Activated naive CD4-positive, alpha-beta T cell (primary cell): ENCODE measurements at places on chromosomes 1 and 21.

DNA sequence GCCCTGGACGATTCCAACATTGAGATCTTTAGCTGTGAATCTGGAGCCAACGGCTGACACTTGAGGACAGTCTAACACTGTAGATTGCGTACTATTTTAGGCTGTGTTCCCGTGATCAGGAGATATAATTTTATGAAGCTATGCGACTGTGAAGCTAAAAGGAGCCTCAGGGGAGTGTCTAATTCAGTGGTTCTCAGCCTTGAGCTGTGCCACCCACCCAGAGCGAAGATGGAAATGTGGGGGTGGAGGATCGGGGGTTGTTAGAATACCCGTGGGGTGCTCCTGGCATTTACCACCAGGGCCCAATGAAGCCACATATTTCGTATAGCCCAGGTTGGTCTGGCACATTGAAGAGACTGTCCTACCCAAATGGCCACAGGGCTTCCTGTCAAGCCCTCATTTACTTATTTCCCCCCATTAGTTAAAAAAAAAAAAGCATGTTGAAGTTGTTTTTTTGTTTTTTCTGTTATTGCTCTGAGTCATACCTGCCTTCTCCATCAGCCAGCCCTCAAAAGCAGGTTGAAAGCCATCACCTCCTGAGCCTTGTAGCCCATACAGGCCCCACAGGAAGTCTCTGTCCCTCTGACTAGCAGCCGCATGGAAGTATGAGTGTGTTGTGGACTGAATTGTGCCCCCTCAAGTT lies 141.7 kb downstream of the GALNT2 start:
- no peak for DNase-seq

DNA sequence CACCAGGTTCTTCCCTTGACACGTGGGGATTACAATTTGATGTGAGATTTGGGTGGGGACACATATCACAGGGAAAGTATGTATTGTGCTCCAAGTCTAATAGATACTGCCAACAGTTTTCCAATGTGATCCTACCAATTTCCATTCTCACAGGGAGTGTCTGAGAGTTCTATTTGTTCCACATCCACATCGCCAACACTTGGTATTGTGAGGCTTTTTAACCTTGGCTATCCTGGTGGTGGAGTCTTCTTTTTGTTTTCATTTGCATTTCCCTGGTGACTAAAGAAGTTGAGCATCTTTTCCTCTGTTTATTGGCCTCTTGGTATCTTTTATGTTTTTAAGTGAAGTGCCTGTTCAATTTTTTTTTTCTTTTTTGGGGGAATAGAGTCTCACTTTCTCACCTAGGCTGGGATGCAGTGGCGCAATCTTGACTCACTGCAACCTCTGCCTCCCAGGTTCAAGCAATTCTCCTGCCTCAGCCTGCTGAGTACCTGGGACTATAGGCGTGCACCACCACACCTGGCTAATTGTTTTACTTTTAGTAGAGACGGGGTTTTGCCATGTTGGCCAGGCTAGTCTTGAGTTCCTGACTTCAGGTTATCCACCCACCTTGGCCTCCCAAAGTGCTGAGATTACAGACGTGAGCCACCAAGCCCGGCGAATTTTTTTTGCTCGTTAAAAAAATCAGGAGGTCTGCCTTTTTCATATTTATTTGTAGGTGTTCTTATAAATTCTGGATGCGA lies 15.9 kb upstream of the PADI1 start:
- no peak for DNase-seq

GRCh38 chr1:109538827-109539555 lies 681 bp upstream of the GPR61 start:
- no peak for DNase-seq

GRCh38 chr1:49213301-49213700 lies 436.6 kb upstream of the BEND5 start:
- DNase-seq = no peak

GRCh38 chr1:88892357-88892877 lies 1.1 kb upstream of the GTF2B start:
- no peak for DNase-seq

DNA sequence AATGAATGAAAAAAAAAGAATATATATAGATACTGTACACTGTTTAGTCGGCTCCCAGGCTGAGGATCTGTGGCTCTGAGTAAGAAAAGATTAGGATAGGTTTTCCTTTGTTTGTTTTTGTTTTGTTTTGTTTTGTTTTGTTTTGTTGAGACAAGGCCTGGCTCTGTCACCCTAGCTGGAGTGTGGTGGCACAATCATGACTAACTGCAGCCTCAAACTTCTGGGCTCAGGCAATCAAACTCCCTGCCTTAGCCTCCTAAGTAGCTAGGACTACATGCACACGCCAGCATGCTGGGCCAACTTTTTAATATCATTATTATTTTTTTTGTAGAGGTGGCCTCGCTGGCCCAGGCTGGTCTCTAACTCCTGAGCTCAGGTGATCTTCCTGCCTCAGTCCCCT lies 87.9 kb upstream of the PTBP2 start:
- no peak for DNase-seq

- DNase-seq = no peak
Observed at GRCh38 chr1:84598846-84599741, 24.9 kb upstream of the CTBS start.

- DNase-seq = no peak
Observed at GRCh38 chr1:1755426-1755825, 22.8 kb downstream of the NADK start.

DNA sequence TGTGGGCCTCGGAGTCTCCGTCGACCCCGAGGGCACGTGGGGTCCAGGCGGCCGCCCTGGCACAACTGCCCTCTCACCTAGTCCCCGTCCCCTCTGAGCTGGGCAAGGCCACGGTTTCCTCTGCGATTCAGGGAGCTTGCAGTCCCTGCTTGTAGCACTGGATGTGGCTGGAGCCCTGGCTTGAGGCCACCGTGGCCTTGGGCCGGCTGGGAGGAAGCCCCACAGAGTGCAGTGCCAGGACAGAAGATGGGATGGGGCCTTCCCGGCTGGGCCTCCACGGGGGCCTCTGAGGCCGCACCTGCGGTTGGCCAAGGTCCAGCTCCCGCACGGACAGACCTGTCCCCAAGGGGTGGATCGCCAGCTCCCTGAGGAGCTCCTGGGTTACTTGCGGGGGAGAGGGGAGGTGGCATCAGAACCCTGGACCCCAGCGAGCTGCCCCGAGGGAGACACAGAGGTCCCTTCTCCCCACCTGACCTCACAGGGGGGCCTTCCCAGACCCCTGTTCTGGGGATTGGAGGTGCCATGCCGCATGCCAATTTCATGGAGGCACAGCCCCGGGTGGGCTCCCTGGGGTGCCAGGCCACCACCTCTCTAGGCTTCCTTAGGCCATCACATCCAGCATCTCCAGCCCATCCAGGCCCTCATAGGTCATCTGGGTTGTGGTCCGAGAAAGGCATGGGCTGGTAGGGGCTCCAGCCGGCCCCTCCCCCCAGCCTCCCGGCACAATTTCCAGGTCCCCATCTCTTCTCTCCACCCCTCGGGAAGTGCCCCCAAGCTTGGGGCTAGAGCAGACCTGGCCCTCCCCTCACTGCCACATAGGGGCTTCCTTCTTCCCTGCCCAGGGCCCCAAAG lies 80.8 kb downstream of the MORN1 start:
- no peak for DNase-seq

DNA sequence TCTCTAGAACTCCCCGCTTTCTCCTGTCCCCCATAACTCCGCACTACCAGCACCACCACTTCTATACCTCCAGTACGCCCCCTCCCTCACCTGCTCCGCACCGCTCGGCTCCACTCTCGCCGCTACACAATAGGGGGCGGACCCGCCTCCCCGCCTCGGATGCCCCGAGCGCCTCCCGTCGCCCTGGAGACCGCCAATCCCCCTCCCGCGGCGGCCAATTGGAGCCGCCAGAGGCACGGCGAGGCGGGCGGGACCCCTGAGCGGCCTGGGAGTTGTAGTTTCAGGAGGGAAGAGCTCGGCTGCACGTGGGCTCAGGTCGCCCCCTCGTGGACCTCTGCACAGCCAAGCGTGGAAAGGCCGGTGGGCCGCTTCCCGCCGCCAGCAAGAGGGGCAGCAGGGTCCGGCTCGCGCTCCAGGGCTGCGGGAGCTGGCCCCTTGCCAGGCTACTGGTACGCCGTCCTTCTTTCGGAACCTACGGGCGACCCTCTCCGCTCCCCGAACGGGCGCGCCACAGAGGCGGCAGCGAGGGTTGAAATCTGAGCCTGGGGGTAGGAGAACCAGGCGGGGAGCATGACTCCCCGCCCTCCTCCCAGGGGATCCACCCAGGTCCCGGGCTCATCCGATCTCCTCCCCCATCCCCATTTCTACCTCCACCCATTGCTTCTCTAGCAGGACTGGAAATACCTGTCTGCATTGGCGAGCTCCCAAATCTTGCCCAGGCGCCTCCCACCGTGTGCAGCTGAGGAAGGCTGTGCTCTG lies at the start of gene IGSF9:
IGSF9 (minus strand) TSS at position 131 of the 759 bp plus-strand sequence. CDS start 2,159 bp downstream, outside the sequence.
- peak; percentile 42 for DNase-seq

GRCh38 chr1:224851210-224851847 lies 78.1 kb upstream of the DNAH14 start:
- no peak for DNase-seq

DNA sequence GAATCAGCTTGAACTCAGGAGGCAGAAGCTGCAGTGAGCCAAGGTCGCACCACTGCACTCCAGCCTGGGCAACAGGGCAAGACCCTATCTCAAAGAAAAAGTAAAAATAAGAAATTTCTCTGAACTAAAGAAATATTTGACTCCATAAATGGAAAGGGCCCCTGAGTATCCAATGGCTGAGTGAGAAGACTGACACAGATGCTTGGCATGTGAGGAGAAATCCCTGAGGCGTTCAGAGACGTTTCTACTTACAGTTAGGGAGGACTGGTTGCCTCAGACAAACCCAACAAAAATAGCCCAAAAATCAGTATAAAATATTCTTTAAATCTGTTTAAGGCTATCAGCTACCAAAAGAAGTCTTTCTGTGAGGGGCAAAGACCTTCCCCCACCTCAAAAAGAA lies 3.0 kb upstream of the SUMO3 start:
- DNase-seq = no peak

DNA sequence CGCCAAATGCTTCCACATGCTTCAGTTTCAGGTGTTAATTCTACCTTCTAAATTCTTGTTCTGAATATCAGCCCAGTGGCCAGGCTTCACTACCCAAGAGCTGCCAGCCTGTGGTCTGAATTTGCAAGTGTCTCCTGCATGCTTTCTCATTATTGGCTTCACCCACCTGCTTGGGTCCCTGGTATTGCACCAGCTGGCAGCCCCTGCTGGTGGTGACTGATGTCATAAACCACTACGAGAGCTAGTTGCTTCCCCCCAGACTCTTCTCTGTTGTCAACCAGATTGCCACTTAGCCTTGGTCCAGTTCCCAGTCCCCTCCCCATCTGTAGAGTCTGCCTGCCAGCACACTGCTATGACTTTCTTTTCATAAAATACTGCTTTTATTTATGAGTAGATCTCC lies 197.7 kb upstream of the DUSP10 start:
- no peak for DNase-seq

- DNase-seq = no peak
Observed at GRCh38 chr1:159408862-159409400, 23.1 kb upstream of the OR10J4 start.

DNA sequence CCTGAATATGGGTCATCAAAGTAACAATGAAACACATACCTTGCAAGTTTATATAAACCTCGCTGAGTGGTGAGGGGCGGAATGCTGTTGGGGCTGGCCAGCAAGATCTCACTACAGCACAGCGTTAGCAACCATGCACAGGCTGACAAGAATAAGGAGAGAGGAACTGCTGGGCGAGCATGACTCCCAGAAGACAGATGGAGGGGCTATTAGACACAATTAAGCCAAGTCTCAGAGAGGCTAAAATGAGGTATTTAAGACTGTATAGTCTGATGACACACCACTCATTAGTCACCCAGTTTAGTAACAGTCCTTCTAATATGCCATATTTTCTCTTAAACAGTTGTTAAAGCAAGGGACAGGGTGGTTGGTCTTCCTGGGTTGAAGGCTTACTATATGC lies 340.2 kb upstream of the NR5A2 start:
- DNase-seq = no peak

DNA sequence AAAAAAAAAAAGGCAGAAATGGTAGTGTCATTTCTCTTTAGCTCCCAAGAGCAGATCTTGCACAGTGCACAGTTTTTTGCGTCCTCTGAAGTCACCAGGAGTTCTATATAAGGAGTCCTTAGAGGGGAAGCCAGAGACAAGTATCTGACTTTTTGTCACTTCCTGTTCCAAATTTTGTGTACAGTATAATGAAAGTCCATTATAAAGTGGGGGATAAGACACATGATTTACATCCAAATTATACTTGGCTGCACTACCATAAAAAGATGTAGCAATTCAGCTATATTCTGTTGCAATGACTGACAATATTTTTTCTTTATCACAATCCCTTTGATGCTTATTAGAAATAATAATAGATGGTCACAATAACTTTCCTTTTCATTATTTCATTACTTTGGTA lies 1276.9 kb upstream of the ADGRL2 start:
- DNase-seq = no peak

GRCh38 chr21:25806060-25806459 lies 71.3 kb downstream of the GABPA start:
- DNase-seq = no peak

DNA sequence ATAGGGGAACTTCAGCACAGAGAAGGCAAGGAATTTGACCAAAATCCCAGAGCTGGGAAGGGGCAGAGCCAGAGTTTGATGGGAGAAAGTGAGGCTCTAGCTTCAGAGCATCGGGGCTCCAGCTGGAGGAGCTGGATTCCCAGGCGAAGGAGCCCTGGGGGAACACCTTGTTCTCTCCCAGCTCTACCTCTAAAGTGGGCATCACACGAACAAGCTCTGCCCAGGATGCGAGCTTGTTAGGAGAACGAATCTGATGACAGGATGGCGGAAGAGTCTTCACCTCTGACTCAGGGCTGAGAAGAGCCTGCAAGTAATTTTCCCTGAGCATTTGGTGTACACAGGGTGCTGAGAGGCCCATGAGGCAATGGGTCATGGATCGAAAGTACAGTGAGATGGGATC lies 22.0 kb downstream of the TNNT2 start:
- no peak for DNase-seq

GRCh38 chr1:113125517-113125916 lies 52.5 kb downstream of the LRIG2 start:
- no peak for DNase-seq

GRCh38 chr21:44930543-44930981 lies 9.3 kb upstream of the SLX9 start:
- no peak for DNase-seq

- no peak for DNase-seq
Observed at GRCh38 chr1:42003433-42003832, 84.7 kb upstream of the HIVEP3 start.

GRCh38 chr1:112524986-112525385 lies 16.2 kb downstream of the WNT2B start:
- no peak for DNase-seq

GRCh38 chr1:161091796-161092507 lies 2.6 kb upstream of the NECTIN4 start:
- no peak for DNase-seq

DNA sequence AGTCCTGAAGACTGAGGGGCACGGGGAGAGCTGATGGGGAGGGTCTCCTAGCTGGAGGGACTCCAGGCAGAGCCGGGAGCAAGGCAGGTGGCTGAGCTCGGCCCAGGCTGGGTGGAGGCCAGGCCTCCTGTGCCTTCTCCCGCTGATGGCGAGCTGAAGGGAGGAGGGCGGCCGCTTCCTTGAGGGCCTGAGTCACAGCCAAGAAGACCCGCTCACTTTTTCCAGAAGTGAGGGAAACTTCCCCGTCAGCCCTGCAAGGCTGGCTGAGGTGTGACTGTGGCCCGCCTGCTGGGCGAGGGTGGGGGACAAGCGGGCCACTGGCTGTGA lies 1.7 kb upstream of the VWA1 start:
- DNase-seq = no peak
